ENCODE measurements at places on chromosomes 4 and X. TPM values are rescaled to one million over a fixed set of nuclear protein-coding genes. Genes with fewer than 3 reads are reported as not detected.

SPANXC gene
- not detected for total RNA-seq

DGAT2L6 gene
- total RNA-seq, result not detected

PWWP3B gene
- 10.0 TPM for total RNA-seq

CC2D2A gene
- 8.2 TPM for total RNA-seq

SSX7 gene
- total RNA-seq, result not detected

TCEAL6 gene
- total RNA-seq, result not detected

SLC49A3 gene
- 12.6 TPM for total RNA-seq

H2BW2 gene
- total RNA-seq, result not detected

ZNF711 gene
- total RNA-seq, result 0.62 TPM

TMEM185A gene
- total RNA-seq, result 35.2 TPM

CT45A2 gene
- total RNA-seq, result not detected

- no peak for DNase-seq
Observed at GRCh38 chr4:5066101-5066500, 14.8 kb downstream of the STK32B start.

- DNase-seq, result no peak
Observed at GRCh38 chr4:99845179-99845578, 28.6 kb downstream of the DAPP1 start.

DNA sequence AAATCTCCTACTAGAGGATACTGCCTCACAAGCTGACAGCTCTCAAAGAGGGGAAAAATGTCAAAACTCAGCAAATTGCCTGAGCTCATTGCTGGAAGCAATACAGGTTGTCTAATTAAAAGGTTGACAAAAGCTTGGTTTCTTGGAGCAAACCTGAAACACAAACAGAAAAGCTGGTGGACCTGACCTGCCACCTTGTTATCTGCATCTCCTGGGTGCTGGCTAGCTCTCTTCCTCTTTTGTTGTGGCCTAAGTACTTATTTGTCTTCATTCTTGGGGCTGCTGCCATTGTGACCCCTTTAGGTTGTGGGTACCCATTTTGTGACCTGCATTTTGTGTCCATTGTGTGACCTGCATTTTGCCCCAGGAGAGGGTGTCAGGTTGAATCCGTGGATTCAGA lies 184.5 kb downstream of the KIT start:
- DNase-seq, result no peak

DNA sequence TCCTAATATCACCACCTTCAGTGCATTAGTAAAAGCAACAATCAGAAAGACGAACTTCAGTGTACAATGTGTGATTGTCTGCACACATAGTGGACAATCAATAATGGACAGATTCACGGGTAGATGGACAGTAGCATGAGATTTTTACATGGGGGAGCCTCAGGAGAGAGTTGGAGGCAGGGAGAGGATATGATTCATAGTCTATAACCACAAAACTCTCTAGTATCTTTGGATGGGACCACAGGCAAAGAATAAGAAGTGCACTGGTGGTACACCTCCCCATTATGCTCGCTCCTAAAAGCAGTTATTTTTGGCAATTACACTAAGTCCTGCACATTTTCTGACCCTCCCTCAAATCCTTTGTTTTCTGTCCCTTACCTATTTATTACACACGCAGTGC lies 624.4 kb upstream of the ACTRT1 start:
- no peak for DNase-seq

DNA sequence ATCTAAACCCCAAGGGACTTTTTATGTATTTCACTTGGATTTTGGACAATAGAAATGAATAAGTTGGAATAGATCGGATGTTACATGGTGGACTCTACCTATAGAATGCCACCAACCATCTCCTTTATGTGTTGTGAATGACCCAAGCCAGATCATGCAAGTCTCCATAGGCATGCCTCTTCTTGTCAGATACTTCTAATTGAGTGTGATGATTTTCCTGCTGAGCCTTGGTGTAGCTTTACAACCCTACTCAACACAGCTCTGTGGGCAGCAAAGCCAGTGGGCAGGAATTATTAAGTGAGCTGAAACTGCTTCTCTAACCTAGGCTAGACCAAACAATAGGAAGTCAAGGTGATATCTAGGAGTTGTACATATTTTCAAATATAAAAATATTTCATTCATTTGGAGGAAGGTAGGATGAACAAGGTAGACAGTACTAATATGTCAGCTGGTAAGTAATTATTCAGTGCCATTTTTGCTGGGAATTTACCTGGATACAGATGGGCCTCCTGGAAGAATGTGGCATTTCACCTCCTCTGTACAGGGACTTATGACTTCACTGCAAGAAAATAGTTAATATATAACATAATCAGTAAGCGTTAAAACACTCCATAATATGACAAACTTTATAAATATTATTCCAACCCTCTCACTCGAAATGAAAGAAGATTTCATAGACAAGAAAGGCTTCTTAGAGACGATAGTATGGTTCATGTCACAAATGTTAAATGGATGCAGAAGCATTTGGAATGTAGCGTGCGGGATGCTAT lies 298.0 kb upstream of the FAT1 start:
- DNase-seq, result no peak

- no peak for DNase-seq
Observed at GRCh38 chr4:149465955-149466354, 349.7 kb downstream of the IQCM start.

DNA sequence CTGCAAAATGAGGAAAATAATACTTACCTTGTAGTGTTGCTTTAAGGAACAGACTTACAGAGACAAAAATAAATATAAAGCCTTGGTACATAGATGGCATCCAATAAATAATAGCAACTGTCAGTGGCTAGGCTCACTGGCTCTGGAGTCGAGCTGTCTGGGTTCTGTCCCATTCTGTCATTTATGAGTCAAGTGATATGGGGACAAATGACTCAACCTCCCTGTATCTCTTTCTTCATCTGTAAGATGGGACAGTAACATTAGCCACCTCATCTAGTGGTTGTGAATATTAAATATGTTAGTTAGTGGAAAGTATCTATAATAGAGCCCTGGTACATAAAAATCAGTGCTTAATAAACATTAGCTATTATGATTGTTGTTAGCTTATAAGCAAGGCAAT lies 16.7 kb upstream of the GATB start:
- no peak for DNase-seq

DNA sequence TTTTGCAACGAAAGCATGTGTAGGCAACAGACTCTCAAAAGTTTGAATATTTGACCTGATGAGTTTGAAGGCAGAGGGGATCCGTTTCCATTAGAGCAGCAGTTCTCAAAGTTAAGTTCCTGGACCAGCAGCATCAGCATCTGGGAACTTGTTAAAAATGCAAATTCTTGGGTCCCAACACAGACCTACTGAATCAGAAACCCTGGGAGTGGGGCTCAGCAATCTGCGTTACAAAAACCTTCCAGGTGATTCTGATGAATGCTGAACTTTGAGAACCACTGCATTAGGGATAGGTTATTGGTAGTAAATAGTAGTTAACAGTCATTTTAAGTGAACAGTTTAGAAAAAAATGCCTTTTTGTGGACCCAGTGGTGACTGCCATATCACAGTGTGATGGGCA lies 98.8 kb downstream of the PDE5A start:
- no peak for DNase-seq

DNA sequence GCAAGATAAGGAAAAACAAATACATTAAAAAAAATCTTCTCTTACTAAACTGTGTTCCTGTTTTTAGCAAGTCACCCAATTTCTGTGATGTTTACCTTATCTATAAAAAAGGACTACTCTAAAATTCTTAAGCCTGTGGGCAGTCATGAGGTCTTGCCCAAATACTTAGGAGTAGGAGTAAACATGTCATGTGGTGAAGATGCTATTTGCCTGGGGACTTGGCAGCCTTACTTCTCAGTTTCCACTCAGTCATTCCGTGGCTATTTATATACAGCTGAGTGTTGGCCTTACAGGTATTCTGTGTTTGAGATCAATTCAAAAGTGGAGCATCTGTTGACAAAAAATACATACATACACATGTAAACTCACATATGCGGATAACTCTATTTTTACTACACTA lies 89.9 kb upstream of the TLR2 start:
- DNase-seq, result no peak

DNA sequence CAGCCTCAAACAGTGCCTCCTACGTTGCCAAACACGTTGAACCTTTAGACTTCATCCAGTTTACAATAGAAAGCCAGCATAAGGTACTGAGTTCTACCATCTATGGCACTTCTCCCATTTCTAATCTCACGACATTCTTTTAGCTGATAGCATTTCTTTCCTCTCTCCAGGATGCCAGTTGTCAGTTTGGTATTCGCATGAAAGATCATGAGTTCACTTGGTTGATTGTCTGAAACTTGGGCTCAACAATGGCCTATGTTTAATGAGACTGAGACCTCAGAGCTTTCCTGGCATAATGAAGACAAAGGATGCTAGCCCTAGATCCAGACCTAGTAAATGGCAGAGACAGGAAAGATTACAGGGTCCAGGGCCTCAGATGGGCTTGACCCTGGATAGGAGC lies 69.2 kb upstream of the SPRY1 start:
- no peak for DNase-seq

DNA sequence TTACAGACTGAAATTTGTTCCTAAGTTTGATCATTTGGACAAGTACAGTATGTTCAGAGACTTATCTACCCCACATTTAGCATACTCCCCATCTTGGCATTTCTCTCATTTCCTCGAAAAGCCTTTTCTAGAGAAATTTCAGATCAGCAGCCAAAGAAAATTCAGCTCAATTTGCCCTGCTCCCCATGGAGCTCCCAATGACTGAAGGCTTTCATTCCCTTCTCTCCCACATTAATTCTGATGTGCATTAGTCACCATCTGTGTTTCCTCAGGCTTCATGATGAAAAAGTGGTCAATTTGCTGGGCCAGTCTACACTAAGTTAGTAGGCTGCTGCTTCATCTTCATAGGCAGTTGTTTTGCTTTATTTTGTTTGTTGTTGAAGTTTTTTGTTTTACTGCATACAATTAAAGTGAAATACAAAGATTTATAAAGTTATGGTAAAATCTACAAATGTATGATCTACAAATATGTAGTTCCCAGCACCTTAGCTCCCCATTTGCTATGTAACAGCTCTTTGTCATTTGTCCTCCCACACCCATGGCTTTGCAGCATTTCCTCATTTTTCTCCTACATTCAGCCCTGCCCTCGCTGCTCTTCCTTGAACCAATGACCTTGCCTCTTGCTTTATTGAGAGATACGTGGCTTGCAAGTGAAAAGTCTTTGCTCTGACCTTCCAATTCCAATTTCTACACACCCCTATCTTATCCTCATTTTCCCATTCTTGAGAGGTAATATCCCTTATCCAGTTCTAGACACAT lies 193.9 kb downstream of the ANAPC10 start:
- no peak for DNase-seq

DNA sequence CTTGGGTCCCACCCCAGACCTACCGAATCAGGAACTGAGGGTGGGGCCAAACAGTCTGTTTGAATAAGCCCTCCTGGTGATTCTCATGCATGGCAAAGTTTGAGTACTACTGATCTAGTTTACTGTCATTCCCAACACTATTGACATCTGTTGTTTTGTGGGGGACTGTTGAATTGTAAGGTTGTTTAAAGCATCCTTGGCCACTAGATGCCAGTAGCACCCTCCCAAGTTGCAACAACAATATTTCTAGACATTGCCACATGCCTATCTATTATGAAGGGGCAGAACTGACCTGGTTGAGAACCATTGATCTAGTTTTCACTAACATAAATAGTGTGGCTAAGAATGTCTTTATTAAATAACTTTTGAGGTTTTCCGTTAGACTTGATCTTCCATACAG lies 15.1 kb downstream of the TAF9B start:
- no peak for DNase-seq

DNA sequence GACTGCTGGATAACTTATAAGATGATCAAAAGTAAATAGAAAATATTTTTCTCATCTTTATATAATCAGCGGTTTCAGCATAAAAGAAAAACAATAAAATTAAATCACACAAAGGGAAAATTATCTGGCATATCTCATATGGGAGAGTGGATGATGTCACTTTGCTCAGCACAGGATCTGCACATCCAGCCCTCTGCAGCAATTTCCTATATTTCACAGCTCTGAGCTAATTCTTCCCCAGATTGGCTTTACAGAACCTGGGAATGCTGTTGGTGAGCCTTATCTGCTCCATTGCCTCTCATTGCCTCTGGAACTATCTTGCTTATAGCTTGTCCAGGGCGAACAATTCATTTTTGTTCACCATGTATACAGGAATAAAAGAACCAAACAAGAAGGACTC lies 21.0 kb downstream of the FREM3 start:
- DNase-seq, result no peak

DNA sequence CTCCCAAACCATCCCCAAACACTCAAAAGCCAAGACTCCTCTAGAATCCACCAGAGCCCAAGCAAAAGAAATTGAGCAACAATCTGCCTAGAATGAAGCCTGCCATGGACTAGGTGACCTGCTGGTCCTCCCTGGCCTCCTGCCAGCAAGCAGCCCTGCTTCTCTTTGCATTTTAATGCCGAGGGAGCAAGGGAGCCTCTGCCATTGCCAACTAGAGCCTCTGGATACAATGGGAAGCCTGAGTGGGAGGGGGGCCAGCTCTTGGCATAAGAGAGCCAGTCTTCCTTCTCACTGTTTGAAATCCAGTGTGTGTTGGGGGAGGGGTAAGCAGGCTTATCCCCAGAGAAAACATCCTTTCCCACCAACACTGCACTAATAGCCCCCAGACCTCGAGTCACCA lies 1.5 kb upstream of the GDPD2 start:
- no peak for DNase-seq

- DNase-seq, result no peak
Observed at GRCh38 chr4:14800977-14801376, 201.3 kb upstream of the CPEB2 start.
